Right hindlimb (tissue), 1 donor: ENCODE measurements at places on chromosomes 2 and 18.
A peak's percentile ranks its signal among the peaks of the same experiment; 100 is the strongest.

GRCh38 chr2:239199041-239199768, 201.6 kb downstream of the HDAC4 start:
- DNase-seq: peak; percentile 56

DNA sequence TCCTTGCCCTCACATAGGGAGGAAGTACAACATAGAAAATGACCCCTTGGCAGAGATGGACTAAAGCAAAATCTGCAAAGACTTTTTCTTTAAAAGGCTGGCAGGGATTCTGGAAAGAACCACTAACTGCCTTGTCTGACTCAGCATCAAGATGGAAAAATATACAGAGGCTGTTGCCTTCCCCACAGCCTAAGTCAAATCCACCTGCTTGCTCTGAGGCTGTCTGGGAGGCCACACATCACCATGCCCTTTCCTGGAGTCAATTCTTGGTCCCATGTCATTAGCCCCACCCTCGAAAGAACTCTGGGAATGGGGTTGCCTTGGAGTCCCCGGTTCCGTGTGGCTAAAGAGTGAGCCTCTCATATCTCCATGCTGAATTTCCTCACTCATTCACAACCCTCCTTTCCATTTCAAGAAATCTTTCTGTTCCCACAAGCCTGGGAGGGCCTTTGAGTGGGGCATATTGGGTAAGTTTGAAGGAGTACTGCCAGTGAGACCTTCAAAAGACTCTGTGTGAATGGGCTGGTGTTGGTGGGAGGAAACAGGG, 39.4 kb downstream of the BMP10 start:
- peak; percentile 39 for DNase-seq

DNA sequence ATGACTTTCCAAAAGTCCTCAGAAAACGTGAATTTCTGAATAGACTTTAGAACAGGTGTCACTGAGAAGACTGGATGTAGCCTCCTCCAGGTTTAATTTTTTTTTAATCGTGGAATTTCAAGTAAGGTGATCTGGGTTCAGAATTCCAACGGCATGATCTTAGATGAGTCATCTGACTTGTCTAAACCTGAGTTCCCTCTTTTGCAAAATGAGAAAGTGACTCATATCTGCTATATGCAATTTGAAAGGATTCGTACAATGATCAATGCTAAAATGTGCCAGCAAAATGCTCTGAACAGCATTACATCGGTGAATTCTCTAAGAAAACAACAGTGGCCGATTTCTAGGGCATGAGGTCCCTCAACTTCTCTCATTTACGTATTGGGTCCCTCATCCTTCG, 69.1 kb upstream of the ZNF516 start:
- no peak for DNase-seq

DNA sequence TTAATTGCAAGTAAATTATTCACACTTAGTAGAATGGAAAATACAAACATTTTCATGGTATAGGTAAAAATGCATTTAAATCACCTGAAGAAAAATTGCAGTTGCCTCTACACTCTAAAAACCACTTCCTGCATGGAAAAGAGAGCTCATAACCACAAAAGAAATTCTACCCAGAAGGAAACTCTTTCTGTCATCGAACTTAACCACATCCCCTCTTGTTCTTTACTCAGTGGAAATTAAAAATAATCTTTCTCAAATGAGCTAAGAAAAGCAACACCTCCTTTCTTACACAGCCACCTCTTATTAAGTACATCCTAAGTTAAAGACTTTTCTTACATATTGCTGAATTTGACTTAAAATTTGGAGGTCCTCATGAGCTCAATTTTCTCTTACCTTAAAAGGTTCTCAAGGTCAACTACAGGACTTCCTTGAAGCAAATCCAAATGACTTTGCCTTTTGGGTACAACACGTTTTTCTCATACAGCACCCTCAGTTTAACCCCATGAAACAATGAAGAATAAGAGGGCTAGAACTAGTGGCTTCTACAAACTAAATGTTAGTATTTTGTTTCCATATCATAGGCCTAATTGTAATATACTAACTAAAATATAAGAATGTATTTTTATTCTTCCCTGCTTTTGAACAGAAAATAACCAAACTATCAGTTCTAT, 109.1 kb upstream of the CRIM1 start:
- DNase-seq: no peak

DNA sequence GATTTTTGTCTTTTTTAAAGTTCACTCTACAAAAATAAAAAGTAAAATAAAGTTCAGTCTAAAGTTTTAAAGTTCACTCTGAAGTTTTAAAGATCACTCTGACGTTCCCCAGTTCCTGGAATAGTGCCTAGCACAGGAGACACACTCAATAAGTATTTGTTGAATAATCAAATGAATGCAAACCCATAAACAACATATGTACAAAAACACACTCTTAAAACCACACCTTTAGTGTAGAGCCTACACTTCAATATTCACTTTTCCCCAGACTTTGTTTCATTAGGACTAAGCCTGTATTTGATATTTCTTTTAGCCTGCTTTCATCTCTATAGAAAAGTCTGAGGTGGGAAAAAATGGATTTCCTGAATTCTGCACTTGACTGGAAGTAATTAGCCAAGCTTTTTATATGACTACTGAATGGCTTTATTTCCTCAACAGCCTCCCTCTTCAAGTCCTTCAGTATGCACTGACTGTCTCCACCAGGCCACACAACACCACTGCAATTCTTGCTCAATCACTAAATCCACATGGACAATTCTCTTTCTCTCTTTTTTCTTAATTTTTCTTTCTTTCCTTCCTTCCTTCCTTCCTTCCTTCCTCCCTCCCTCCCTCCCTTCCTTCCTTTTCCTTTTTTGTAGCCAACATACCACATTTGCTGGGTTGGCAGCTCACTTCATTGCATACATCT, 104.6 kb downstream of the SS18 start:
- no peak for DNase-seq

GRCh38 chr2:84971510-84972206, 697 bp downstream of the KCMF1 start:
- DNase-seq: peak; percentile 66
